ENCODE measurements at places on chromosomes 13 and 19.

DNA sequence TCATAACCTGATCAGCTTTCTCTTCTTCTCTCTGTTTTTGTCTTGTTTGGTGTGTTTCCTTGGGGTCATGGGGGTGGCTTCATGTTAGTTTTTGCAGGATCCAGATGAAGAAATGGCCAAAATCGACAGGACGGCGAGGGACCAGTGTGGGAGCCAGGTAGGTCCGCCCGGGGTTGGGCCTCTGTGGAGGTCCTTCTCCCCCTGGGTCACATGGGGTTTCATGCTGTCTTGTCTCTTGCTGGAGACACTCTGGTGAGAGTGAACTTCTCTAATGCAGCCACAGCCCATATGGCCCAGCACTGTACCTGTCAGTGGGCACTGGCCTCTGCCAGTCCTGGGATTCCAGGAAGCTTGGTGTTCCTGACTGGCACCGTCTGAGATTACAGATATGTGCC, 1.1 kb downstream of the CCNE1 start:
- no peaks in the 10 kb centered on the region for H3K36me3 ChIP-seq
- no peak overlapping the region for H3K27ac ChIP-seq
- no peaks in the 10 kb centered on the region for H3K4me1 ChIP-seq

- H3K27me3 ChIP-seq = no peaks in the 10 kb centered on the region
- peaks cover 3% of the 10 kb centered on the region for H3K4me1 ChIP-seq
- no peaks in the 10 kb centered on the region for H3K36me3 ChIP-seq
- H3K27ac ChIP-seq = no peak overlapping the region
Observed at GRCh38 chr13:36163809-36164308, 32.7 kb upstream of the DCLK1 start.

GRCh38 chr13:40410315-40410714, 256.1 kb downstream of the FOXO1 start:
- no peak overlapping the region for H3K4me3 ChIP-seq
- no peaks in the 10 kb centered on the region for H3K36me3 ChIP-seq
- H3K27ac ChIP-seq = no peak overlapping the region
- H3K27me3 ChIP-seq = no peaks in the 10 kb centered on the region
- no peak for DNase-seq
- H3K4me1 ChIP-seq = no peaks in the 10 kb centered on the region

DNA sequence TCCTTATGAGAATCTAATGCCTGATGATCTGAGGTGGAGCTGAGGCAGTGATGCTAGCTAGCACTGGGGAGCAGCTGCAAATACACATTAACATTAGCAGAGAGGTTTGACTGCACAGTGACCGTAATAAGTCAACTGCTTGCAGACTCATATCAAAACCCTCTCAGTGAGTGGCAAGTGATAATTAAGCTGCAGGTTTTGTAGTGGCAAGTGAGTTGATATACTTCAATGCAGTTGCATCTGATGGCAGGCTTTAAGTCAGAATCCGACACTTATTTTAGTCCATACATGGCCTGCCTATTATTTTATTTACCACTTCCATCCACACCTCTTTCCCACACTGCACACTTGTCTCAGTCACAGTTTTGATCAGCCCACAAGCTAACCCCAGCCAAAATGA, 209.2 kb upstream of the IRS2 start:
- H3K4me1 ChIP-seq = no peaks in the 10 kb centered on the region
- DNase-seq = no peak
- no peak overlapping the region for H3K4me3 ChIP-seq
- H3K27ac ChIP-seq = no peak overlapping the region
- H3K36me3 ChIP-seq = no peaks in the 10 kb centered on the region

Data from aorta (tissue), 5 donors.